ENCODE measurements at places on chromosomes 3 and 15. TPM values are rescaled to one million over a fixed set of nuclear protein-coding genes. Genes with fewer than 3 reads are reported as not detected.

C3orf20 gene
- not detected for polyA plus RNA-seq

MED12L gene
- polyA plus RNA-seq = 0.06 TPM

ITIH1 gene
- not detected for polyA plus RNA-seq

RAB43 gene
- 8.9 TPM for polyA plus RNA-seq

CKMT1B gene
- polyA plus RNA-seq = 1.8 TPM

IL20RB gene
- polyA plus RNA-seq = 0.58 TPM

MESP2 gene
- polyA plus RNA-seq = 0.21 TPM

RASGRF1 gene
- 0.10 TPM for polyA plus RNA-seq

CAPN3 gene
- polyA plus RNA-seq = 1.9 TPM

FGD5 gene
- polyA plus RNA-seq = not detected

B3GNT5 gene
- polyA plus RNA-seq = 4.7 TPM

SMCO1 gene
- not detected for polyA plus RNA-seq

ARPIN gene
- 13.5 TPM for polyA plus RNA-seq

ISLR2 gene
- 0.56 TPM for polyA plus RNA-seq

SERINC4 gene
- 0.05 TPM for polyA plus RNA-seq

AMOTL2 gene
- polyA plus RNA-seq = 185 TPM

GOLGA8B gene
- 96.6 TPM for polyA plus RNA-seq

SLC6A6 gene
- polyA plus RNA-seq = 22.0 TPM

LIPH gene
- not detected for polyA plus RNA-seq

TUSC7 gene
- polyA plus RNA-seq = not detected

CPLX3 gene
- not detected for polyA plus RNA-seq

ACP3 gene
- polyA plus RNA-seq = 0.19 TPM

HRH1 gene
- polyA plus RNA-seq = 7.7 TPM

SLC22A13 gene
- polyA plus RNA-seq = 0.29 TPM

FBN1 gene
- polyA plus RNA-seq = 248 TPM

LMCD1 gene
- polyA plus RNA-seq = 26.5 TPM

GTF2A2 gene
- 47.5 TPM for polyA plus RNA-seq

GOLGA8J gene
- not detected for polyA plus RNA-seq

SNTN gene
- polyA plus RNA-seq = not detected

GOLGA8G gene
- not detected for polyA plus RNA-seq

SCAMP5 gene
- polyA plus RNA-seq = 27.9 TPM

CSTA gene
- not detected for polyA plus RNA-seq

ALG1L2 gene
- polyA plus RNA-seq = not detected

Measured in SK-N-SH (cell line).